ENCODE measurements at places on chromosomes 4 and X.

DNA sequence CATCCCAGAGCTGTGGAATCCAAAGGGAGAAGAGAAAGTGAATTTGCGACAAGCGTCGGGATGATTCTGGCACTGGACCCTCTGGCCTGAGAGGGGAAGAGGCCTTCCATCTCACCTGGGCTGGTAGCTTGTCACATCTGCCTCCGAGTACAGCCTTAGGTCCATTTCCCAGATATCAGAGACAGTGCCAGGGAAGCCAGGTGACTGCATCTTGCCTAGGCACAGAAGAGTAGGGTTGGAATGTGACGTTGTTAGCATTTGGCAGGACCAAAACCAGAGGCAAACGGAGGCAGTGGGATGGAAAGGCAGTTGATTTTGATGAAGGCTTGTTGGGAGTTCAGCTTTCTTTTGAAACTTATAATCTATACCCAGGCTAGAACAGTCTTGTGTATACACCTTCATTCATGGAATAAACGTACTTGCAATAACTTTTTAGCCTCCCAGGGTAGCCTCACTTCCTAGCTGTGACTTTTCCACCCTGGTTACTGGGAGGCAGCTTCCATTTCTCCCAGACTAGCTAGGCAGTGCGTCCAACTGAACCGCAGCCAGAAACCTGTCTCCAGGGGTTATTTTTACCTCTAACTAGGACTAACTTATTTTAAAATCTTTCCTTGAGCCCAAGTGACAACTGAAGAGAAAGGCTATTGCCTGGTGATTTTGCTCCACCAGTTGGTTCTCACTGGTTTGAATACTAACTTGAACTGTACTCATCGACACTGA lies 5.9 kb downstream of the SOD3 start:
- no peak for DNase-seq

GRCh38 chr4:122364700-122365404 lies 14.0 kb upstream of the ADAD1 start:
- no peak for DNase-seq

GRCh38 chr4:122895336-122895995 lies 26.9 kb downstream of the NUDT6 start:
- DNase-seq = no peak

DNA sequence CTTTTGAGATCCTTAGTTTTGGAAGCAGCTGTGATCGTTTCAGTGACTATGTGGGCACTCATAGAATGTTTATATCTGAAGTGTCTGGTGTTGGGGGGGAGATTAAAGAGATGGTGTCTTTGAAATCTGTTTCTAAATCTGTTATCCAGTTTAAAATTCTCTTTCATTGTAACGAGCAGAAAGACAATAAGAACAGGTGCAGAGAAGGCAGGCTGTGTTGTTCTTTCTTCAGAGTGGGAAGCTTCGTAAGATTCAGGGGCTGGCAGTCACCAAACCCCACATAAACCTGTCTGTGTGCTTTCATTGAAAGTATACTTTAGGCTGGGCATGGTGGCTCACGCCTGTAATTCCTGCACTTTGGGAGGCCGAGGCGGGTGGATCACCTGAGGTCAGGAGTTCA lies 16.3 kb upstream of the DHRSX start:
- no peak for DNase-seq

DNA sequence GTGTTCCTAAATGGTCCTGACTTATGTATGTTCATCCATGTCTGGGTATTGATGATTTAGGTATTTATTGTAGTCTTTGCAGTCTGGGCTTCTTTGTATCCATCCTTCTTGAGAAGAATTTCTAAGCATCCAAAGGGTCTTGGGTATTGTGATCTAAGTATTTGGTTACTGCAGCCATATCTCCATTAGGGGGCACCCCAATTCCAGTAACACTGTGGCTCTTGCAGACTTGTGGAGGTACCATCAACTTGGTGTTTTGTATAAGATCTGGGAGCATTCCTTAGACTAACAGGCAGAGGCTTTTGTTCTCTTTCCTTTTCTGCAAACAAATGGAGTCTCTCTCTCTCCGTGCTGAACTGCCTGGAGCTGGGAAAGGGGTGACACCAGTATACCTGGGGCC lies 113.7 kb upstream of the NEXMIF start:
- peak; percentile 18 for DNase-seq

DNA sequence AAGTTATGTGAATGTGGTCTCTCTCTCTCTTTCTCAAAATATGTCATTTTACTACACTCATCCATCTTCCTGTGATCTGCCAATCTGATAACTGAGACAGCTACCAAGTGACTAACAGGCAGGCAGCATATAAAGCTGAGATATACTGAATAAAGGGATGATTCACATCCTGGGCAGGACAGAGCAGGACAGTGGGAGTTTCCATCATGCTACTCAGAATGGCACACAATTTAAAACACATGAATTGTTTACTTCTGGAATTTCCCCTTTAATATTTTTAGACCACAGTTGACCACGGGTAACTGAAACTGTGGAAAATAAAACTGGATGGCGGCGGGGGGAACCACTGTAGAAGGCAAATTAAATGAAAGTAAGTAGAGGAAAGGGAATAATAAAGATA lies 58.6 kb upstream of the DCTD start:
- peak; percentile 92 for DNase-seq

Measured in GM23248 (cell line).